ENCODE measurements at places on chromosomes 1 and 21.

- no peak for DNase-seq
Observed at GRCh38 chr1:175564723-175565122, 178.7 kb downstream of the TNR start.

- no peak for DNase-seq
Observed at GRCh38 chr21:38995731-38996130, 187.5 kb downstream of the PSMG1 start.

GRCh38 chr1:58597076-58597475, 20.0 kb upstream of the TACSTD2 start:
- no peak for DNase-seq

GRCh38 chr1:78289603-78290002, 201.2 kb upstream of the PTGFR start:
- no peak for DNase-seq

DNA sequence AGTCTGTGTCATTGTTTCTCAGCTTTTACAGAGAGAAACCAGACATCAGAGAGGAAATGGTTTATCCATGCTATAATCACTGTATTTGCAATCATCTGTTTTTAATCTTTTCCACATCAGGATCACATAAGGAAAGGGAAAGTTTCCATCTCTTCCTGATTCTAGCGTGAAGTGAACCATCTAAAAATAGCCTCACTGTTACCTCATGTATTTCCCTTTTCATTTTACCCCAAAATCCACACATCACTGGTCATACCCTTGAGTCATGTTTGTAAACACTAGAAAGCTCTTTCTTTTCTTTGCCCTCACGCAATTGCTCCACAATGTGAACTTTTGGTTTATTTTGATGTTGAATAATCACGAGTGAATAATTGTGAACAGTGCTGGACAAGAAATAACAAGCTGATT, 146.0 kb downstream of the PLA2G4A start:
- no peak for DNase-seq

DNA sequence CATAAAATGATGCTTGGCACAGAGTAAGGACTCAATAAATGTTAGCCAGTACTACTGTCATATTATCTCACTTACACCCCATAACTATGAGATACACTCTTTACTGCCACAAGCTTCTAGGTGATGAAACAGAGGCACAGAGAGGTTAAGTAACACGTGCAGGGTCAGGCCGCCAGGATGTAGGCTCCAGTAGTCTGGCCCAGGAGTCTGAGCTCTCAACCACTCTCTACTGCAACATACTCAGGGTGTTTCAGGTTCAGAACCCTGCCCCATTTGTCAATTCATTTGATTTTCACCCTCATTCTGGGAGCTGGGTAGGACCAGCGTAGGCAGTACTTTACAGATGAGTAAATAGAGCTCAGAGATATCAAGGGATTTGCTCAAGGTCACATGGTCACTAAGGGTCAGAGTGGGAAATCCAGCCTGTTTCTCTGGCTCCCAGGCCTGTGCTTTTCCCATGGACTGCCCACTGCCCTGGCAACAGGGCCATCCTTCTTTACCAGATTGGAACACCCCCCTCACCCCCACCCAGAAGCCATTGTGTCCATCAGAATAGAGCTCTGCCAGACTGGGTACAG, 21.2 kb downstream of the IQGAP3 start:
- DNase-seq: no peak

DNA sequence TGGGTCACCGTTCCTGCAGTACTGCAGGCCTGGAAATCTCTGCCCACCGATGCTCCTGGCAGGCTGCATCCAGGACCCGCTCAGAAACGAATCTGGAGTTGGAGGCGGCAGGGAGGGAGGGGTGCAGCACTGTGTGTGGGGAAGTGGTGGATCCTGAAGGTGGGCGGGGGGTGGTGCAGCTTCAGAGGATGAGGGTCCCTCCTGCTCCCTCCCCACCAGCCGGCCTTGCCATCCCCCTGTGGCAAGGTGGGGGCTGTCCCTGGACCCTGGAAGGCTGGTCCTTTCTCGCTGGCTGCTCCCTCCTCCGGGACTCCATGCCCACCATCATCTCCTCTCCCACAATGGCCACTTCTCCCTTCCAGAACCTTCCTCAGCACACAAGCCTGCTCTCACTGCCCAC, 60.4 kb downstream of the B3GALT5 start:
- no peak for DNase-seq

GRCh38 chr1:108729481-108729880, 16.8 kb downstream of the FNDC7 start:
- DNase-seq: no peak

- DNase-seq: no peak
Observed at GRCh38 chr1:117188170-117188815, 22.4 kb downstream of the VTCN1 start.

GRCh38 chr21:45305836-45306235, 18.1 kb upstream of the POFUT2 start:
- no peak for DNase-seq

DNA sequence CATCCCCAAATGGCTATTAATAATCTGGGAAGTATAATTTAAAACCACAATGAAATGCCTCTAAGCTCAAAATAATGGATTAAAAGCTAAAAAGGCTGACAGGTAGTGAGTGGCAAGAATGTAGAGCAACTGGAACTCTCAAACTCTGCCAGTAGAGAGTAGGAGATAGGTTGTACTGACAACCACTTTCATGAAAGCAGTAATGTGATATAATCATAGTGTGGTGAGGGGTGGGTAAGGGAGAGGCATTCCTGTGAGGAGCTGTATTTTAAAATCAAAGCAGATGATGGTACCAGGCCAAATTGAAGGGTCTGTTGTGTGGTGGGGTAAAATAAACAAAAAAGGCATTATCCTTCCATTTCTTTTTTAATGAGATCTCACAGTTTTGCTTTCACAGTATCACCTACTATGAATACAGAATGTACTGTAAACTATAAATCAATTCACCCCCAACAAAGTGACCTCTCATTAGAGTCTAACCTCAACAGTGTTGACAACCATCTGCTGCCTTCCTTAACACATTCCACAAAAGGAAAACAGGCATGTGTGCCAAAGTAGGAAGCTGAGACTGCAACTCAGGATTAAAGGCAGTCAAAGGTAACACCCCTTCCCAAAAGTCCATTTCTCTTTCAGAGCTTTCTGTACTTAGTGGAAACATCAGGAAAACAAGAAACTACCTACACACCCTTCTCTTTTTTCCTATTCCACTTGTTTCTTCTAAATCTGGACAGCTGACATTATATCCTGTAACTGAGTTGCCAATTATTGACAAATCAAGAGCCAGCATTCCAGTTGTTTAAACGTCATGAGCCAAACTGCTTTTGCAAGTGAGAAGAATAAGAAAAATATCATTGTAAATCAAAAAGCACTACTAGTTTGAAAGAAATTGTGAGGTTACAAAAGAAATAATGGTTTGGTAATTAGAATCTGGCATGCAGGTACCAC, 130.8 kb downstream of the FAF1 start:
- no peak for DNase-seq

GRCh38 chr1:26723013-26723991, 27.5 kb downstream of the ARID1A start:
- peak; percentile 41 for DNase-seq

GRCh38 chr1:160721473-160721872, 9.9 kb upstream of the CD48 start:
- DNase-seq: no peak

GRCh38 chr1:180137776-180138175, 16.9 kb upstream of the QSOX1 start:
- no peak for DNase-seq

- DNase-seq: no peak
Observed at GRCh38 chr1:109149874-109150601, 36.1 kb downstream of the ELAPOR1 start.

DNA sequence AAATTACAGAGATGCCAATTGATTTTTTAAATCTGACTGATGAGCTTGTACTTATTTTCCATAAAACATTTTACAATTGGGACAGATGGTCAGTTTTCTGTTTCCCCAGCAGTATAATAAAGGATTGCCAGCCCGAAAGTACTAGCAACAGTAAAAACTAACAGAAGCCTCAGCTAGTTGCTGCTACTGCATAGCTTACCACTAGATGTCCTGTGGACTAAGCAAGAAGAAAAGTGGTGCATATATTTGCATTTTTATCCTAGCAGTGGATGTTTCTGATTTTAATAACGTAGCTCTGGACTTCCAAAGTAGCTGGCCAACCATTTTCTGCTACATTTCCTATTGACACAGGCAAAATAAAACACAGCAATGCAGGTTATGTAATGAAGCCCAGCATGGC, 241.5 kb downstream of the BARHL2 start:
- DNase-seq: no peak

DNA sequence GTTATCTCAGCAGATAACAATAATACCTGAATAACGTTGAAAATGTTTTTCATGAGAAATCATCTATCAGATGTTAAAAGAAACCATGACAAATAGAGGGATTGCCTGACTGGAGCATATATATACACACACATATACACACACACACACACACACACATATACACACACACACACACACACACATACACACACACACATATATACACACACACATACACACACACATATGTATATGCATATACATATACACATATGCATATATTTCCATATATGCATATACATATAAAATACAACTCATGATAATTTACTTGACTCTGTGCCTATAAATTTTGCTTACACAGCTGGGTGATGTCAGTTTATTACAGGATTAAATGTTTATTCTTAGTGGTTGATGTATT, 847.3 kb upstream of the ADAMTS5 start:
- no peak for DNase-seq

DNA sequence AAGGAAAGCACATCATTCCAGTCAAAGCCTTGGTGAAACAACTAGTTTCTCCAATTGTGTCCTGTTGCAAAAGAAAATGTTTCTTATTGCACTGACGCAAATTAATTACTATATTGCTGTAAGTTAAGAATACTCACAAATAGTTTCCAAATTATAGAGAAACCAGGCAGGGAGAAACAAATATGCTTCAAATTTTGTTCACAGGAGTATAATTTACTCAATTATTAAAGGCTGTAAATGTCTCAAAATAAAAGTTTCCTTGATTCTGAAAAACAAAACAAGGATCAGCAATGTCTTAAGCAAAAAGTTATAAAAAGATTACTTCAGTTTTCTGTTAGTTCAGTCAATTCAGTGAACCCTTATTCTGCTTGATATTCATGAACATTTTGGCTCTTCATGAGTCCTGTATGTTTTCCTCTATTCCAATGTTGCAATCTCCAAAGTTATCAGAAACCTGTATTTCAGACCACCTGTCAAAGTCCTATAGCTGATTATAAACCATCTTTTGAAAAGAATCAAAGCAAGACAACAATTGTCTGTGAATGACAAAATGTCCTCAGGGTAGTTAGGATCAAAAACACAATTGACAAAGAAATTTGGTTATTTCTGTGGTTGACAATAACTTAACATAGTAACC, 11.7 kb upstream of the SYPL2 start:
- no peak for DNase-seq

DNA sequence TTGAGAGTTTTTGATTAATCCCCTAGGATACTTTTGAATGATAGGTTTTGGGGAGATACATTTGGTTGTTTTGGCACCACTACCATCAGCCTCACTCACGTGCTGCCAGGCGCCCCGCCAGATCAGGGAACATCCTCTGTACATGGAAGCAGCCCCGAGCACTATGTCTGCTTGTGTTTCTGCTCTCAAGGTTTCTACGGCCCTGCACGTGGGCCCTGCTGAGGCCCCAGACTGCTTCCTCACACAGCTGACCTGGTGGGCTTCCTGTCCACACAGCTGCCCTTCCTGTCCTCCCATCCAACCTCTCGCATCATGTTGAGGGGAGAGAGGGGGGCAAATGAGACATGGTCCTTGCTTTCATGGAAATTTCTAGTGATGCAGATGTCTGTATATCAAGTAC, 20.0 kb downstream of the ADARB1 start:
- DNase-seq: no peak

- DNase-seq: peak; percentile 32
Observed at GRCh38 chr1:9539829-9540550, 725 bp downstream of the SLC25A33 start.

DNA sequence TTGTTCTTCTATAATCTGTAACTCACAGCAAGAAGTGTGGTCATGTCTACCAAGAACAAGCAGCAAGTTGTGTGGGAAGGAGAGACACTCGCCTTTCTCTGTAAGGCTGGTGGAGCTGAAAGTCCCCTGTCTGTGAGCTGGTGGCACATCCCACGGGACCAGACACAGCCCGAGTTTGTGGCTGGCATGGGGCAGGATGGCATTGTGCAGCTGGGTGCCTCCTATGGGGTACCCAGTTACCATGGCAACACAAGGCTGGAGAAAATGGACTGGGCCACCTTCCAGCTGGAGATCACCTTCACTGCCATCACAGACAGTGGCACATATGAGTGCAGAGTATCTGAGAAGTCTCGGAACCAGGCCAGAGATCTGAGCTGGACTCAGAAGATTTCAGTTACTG, 15.5 kb downstream of the CD101 start:
- DNase-seq: no peak

DNA sequence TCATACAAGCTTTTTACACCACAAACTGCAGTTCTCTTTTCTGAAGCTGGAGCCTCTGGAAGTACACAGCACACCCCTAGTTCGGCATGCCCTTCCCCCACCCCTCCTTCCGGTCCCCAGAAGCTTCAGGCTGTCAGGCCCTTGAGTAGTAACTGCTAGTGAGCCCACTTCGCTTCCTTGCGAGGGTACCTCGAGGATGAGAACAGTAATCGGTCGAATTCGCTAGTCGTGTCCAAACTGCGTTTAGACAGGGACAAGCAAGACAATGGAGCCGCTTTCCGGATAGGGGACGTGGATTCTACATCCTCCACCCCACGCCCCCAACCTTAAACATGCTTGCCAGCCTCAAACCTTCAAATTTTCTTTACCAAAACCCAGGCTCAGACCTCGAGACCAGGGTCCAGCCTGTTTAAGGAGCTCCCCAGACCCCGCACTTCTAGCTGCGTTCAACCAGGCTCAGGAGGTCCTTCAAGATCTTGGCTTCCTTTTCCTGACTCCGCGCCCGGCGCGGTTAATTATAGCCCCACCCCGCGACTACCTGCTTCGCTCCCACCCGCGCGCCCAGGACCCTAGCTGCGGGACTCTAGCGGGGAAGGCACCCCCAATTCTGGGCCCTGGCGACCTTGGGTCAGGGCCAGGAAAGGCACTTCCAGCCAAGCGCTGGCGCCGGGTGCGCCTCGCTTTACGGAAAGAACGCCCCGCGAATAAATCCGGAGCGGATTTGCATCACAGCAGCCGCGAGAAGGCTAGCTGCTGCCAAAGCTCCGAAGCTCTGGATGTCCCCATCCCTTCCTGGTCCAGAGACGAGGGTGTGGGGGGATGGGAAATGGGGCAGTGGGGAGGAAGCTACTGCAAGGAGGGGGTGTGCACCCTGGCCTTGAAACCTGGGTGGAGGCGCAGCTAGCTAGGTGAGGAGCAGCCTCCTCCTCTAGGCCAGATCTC, 8.1 kb upstream of the TSPAN1 start:
- peak; percentile 5 for DNase-seq

GRCh38 chr1:9320520-9321479, 28.1 kb downstream of the SPSB1 start:
- DNase-seq: no peak
